ENCODE measurements at places on chromosomes 16 and 17.

GRCh38 chr17:56313201-56313600 is 159.9 kb downstream of the ANKFN1 start:
- H3K4me1 ChIP-seq = no peaks in the 10 kb centered on the region
- no peaks in the 10 kb centered on the region for H3K36me3 ChIP-seq
- no peak for DNase-seq
- H3K27ac ChIP-seq = no peak overlapping the region
- H3K27me3 ChIP-seq = peaks cover 6% of the 10 kb centered on the region

- no peak overlapping the region for H3K27ac ChIP-seq
- DNase-seq = no peak
- H3K27me3 ChIP-seq = no peaks in the 10 kb centered on the region
Measured at GRCh38 chr17:78269955-78270381, 38.5 kb downstream of the TMEM235 start.

GRCh38 chr17:13833921-13834320 is 232.2 kb upstream of the HS3ST3A1 start:
- no peak overlapping the region for H3K27ac ChIP-seq
- H3K27me3 ChIP-seq = no peaks in the 10 kb centered on the region
- H3K4me1 ChIP-seq = no peaks in the 10 kb centered on the region
- no peak overlapping the region for H3K4me3 ChIP-seq
- H3K36me3 ChIP-seq = peaks cover 16% of the 10 kb centered on the region

DNA sequence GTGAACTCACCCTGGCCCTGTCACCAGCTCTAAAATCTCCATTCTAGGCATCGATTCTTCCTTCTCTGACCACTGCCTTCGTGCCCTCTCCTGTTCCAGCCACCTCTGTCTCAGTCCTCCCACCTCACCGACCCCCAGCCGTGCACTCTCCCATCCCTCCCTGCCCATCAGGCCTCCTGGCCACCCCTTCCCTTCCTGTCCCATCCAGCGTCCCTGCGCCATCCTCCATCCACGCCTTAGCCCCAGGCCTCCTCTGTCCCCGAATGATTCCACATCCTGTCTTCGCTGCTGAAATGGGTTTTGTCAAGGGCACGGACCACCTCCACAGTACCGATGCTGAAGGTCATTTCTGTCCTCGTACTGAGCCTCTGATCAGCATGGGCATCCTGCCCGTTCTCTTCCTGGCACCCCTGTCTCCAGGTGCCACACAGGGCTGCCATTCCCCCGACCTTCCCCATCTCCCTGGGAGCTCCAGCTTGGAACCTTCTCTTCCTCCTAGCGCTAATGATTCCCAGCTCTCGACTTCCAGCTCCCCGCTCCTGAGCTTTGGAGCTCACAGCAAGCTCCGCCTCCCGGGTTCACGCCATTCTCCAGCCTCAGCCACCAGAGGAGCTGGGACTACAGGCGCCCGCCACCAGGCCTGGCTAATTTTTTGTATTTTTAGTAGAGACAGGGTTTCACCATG is 2.6 kb downstream of the TRIM65 start:
- H3K27ac ChIP-seq = peak overlapping the region; percentile 82
- peaks cover 25% of the 10 kb centered on the region for H3K4me1 ChIP-seq
- peaks cover 24% of the 10 kb centered on the region for H3K36me3 ChIP-seq
- H3K4me3 ChIP-seq = peak overlapping the region; percentile 44
- no peak for DNase-seq
- H3K27me3 ChIP-seq = no peaks in the 10 kb centered on the region

DNA sequence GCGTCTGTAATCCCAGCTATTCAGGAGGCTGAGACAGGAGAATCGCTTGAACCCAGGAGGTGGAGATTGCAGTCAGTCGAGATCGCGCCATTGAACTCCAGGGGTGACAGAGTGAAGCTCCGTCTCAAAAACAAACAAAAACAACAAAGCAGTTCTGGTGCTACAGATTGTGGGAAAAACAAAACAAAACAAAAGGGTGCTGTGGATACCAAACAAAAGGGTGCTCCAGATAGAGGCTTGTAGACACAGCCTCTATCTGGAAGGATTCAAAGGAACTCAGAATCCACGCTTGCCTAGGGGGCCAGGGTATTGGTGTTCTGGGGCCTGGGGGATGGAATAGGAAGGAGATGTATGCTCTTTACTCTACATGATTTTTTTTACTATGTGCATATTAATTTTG is 2.5 kb downstream of the MYLK3 start:
- H3K36me3 ChIP-seq = no peaks in the 10 kb centered on the region
- DNase-seq = no peak
- no peak overlapping the region for H3K27ac ChIP-seq
- H3K27me3 ChIP-seq = no peaks in the 10 kb centered on the region

GRCh38 chr17:2028737-2029136 is 1.2 kb upstream of the DPH1 start:
- H3K4me1 ChIP-seq = peaks cover 23% of the 10 kb centered on the region
- H3K27me3 ChIP-seq = peaks cover 17% of the 10 kb centered on the region
- peak overlapping the region; percentile 41 for H3K4me3 ChIP-seq
- no peak for DNase-seq
